Left ventricle myocardium inferior (tissue), 1 donor: ENCODE measurements at places on chromosomes 12 and 14. TPM values are rescaled to one million over a fixed set of nuclear protein-coding genes. Genes with fewer than 3 reads are reported as not detected.

Gene MEG3
- 17.5 TPM for total RNA-seq

Gene TCL1A
- not detected for total RNA-seq

Gene PCED1B
- total RNA-seq: 0.55 TPM

Gene ZBTB39
- total RNA-seq: 2.7 TPM

Gene PMEL
- total RNA-seq: 0.16 TPM

Gene TPH2
- total RNA-seq: not detected

Gene PTCSC3
- not detected for total RNA-seq

Gene LETMD1
- 20.6 TPM for total RNA-seq

Gene INSM2
- total RNA-seq: not detected
